ENCODE measurements at places on chromosomes 1 and 21.

GRCh38 chr1:99725996-99726395, 40.4 kb downstream of the FRRS1 start:
- no peak for DNase-seq

GRCh38 chr21:35585878-35586277, 474.4 kb downstream of the SETD4 start:
- DNase-seq = no peak

- peak; percentile 35 for DNase-seq
These were observed 61.0 kb downstream of the POFUT2 start for GRCh38 chr21:45226540-45227326.

- DNase-seq = peak; percentile 14
These were observed 54.5 kb downstream of the PCNX2 start for GRCh38 chr1:233240829-233241682.

- DNase-seq = no peak
These were observed 68.4 kb downstream of the EPHB2 start for GRCh38 chr1:22778862-22779520.

DNA sequence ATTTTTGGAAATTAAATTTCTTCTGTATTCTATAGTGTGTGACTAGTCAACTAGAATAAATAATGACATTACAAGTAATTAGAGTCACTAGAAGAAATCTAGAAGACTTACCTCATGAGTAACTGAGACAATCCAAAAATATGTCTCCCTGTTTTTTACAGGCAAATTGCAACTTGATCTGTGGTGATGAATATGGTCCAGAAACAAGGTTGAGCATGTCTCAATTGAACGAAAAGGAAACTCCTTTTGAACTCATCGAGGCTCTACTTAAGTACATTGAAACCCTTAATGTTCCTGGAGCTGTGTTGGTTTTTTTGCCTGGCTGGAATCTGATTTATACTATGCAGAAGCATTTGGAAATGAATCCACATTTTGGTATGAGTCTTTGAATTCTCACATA, 36.7 kb downstream of the DHX9 start:
- DNase-seq = no peak

DNA sequence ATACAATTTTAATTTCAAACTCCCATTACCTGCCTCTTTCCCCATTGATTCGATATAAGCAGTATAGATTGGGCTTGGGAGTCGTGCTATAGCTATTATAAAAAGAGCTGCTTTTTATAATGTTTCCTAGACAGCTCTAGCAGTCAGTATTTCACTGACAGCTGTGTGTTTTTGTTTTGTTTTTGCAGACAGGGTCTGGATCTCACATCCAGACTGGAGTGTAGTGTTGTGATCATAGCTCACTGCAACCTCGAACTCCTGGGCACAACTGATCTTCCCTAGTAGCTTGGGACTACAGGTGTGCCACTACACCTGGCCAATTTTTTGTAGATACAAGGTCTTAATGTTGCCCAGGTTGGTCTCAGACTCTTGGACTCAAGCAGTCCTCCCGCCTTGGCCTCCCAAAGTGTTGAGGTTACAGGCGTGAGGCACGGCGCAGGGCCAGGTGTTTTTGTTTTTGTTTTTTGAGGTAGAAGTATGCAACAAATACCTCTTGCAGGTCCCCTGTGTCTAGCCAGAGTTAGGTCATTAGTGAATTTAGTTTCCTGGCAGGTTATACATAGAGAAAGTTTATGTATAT, 1.7 kb downstream of the NASP start:
- DNase-seq = no peak

- no peak for DNase-seq
These were observed 363.6 kb downstream of the PBX1 start for GRCh38 chr1:164922585-164922984.

DNA sequence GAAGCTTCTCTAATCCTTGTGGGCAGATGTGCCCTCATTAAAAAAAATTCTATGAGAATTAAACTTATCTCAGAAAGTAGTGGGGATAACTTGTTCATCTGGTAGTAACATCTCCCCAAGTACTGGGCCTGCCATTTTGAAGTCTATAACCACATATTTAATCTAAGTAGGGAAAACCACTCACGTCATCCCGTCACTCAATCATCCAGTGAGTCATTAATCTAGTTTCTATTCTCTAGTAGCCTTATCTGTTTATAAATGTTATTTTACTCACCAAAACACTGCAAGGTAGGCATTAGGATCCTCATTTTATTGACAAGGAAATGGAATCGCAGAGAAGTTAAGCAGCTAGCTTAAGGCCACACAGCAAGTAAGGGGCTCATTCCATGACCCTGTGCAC, 221.9 kb downstream of the ATG4C start:
- no peak for DNase-seq

GRCh38 chr1:56404561-56405030, 174.8 kb downstream of the PLPP3 start:
- no peak for DNase-seq

DNA sequence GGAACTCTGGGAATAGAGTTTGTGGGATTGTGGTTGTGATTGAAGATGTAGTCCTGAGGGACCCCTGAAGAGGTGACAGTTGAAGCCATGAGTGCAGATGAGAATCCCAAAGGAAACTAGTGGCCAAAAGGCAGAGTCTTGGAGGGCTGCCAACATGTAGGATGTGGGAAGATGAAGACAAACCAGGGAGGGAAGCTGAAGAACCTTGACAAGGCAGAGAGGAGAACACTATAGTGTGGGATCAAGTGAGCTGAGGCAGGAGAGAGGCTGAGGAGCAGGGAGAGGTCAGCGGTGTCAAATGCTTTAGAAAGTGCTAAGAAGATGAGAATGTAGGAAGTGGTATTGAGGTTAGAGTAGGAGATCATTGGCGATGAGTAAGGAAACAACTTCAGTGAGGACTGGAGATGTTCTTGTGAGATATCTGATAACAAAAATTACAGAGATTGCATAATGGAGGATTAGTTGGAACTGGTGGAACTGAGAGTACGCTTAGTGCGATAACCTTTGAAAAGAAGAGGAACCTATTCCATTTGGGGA, 88.5 kb upstream of the VCAM1 start:
- DNase-seq = no peak

DNA sequence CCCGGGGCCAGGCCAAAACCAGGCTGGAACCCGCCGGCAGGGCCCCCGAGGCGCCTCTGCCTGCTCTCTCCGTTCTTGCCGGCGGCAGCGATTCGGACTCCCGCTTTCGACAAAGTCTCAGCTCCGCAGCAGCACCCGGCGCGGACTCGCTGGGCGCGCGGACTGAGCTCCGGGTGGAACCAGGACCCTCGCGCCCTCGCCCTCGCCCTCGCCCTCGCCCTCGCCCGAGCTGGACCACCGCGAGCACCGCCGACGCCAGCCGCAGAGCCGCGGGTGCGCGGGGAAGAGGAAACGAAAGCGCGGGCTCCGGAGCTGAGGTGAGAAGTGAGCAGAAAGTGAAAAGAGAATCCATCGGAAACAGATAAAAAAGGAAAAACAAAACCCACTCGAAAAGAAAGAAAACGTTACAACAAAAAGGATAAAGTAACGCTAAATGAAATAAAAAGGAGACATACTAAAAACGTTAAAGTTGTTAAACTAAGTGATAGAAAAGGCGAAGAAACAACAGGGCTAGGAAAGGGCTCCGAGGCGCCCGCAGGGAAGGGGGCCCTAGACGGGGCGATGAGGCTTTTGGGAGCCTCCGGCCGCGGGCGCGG, 64.9 kb downstream of the MEF2D start:
- DNase-seq = peak; percentile 30

DNA sequence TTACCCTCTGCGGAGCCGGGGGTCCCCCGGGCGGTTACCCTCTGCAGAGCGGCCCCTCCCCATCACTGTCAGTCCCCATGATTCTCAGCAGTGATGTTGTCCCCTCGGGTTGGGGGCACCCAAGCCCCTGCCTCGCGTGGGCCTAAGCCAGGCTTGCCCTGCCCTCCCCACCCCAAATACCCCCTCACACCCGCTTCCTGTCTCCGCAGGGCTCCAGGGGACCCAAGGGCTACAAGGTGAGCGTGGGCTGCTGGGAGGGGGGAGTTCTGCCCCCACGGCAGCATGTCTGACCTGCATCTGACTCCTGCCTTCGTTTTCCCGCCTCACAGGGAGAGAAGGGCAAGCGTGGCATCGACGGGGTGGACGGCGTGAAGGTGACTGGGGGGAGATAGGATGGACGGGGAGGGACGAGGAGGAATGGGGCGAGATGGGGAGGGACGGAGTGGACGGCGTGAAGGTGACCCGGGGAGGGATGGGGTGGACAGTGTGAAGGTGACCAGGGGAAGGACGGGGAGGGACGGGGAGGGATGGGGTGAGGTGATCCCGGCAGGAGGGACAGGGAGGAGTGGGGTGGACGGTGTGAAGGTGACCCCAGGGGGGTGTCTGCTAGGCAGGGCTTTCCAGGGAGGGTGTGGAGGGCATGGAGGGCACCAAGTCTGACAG, 8.6 kb downstream of the COL6A1 start:
- peak; percentile 1 for DNase-seq

- no peak for DNase-seq
These were observed 917.3 kb upstream of the B3GALT2 start for GRCh38 chr1:194103516-194104246.

DNA sequence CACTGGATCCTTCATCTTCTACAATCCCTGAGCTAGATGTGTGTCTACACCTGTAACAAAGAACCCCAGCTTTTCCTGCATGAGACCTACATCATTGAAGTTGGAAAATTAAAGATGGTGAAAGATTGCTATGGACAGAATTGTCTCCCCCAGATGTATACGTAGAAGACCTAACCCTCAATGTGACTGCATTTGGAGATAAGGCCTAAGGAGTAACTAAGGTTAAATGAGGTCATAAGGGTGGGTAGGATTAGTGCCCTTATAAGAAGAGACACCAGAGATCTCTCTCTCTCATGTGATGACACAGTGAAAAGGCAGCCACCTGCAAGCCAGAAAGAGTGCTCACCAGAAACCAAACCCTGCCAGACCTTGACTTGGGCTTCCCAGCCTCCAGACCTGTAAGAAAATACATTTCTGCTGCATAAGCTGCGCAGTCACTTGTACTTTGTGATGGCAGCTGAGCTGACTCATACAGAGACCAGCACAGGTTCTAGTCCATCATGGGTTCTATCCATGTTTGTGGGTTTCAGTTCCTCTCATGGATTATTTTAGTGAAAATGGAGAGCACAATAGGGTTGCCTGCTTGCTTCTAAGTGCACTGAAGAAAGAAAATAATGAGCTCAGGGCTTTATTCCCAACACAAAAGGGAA, 180.8 kb downstream of the TPR start:
- no peak for DNase-seq

DNA sequence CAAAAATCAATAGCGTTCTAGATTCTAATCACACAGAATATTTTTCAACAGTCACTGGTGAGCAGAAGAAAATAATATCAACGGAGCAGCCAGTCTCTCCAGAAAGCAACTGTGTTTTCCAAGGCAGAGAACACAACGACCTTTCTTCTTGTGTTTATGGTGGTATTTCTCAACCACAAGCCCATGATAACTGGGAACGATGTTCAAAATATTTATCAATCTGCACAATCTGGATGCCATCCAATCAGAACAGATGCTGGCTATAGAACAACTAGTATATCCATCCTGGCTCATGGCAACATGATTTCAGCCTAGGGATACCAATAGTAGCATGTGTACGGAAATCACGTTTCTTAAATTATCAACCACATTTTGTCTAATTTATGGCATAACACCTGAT, 162.7 kb upstream of the RUNX1 start:
- DNase-seq = no peak

DNA sequence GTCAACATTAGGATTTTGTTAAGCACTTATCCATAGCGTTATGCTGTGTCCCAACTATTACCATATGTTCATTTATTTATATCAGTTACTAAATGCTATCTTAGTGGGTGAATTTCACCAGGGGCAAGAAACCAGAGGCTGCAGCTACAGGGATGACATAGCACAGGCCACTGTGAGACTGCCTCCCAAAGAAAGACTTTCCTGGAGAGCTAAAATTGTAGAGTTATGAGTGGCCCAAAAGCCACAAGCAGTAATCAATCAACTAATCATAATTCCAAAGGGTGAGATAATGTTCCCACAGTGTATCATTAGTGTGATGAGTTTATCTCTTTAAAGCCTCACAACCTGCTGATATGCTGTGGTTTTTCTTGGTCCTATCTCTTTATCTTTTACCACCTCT, 3.8 kb upstream of the TGFB2 start:
- DNase-seq = no peak

- DNase-seq = peak; percentile 44
These were observed 57.7 kb upstream of the COA6 start for GRCh38 chr1:234315588-234315987.

- no peak for DNase-seq
These were observed 4.8 kb downstream of the SIM2 start for GRCh38 chr21:36703626-36704280.

DNA sequence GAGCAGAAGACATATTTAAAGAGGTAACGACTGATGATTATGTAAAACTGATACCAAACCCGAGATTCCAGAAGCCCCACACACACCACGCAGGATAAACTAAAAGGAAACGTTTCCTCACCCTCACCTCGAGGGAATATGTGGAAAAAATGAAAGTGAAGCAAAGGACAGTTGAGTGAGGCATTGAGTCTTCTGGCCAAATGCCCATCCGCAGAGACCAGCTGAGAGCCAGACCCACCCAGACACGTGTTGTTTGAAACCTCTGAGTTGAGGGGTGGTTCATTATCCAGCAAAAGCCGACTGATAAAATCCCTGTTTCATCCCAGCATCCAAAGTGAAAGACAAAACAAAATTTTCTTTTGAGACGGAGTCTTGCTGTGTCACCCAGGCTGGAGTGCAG, 29.6 kb upstream of the PCBP3 start:
- no peak for DNase-seq

- no peak for DNase-seq
These were observed 35.2 kb downstream of the POFUT2 start for GRCh38 chr21:45252448-45252925.

- DNase-seq = no peak
These were observed 468.8 kb upstream of the RUNX1 start for GRCh38 chr21:35517865-35518264.

DNA sequence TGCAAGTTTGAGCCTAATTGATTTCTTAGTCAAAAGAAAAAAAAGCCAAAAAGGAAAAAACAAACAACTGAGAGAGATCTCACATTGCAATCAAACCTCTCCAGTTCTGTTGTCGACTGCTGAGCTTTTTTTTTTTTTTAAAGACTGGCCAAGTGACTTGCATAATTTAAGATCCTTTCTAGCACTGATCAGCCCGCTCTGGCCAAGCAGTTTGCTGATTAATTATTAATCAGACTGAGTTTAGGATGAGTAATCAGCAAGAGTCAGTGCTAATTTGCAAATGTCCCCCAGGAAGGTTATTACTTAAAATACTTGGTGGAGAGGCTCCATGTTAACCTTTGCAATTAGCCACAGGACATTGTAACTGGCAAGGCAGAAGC, 39.3 kb downstream of the HMGB4 start:
- DNase-seq = no peak
